ENCODE measurements at places on chromosomes 16 and 17. TPM values are rescaled to one million over a fixed set of nuclear protein-coding genes. Genes with fewer than 3 reads are reported as not detected.
A peak's percentile ranks its signal among the peaks of the same experiment; 100 is the strongest.

The ACACA gene
- polyA plus RNA-seq = 80.1 TPM

DNA sequence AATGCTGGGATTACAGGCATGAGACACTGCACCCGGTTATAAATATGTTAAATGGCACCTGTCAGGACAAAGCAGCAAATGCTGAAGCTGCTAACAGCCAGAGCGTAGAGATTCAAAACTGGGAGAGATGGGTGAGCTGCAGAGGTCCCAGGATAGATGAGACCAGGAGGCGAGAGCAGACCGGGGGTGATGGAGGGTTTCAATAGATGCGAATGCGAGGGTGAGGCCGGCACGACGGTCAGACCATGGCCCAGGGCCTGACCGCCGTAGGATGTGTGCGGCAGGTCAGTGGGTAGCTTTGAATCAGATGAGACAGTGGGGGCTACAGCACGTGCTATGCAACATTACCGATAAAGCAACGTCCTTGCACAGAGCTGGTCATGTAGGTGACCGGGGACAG is 14.3 kb downstream of the CCDC40 start:
- H3K4me3 ChIP-seq = no peak overlapping the region
- DNase-seq = no peak
- H3K36me3 ChIP-seq = peaks cover 58% of the 10 kb centered on the region

DNA sequence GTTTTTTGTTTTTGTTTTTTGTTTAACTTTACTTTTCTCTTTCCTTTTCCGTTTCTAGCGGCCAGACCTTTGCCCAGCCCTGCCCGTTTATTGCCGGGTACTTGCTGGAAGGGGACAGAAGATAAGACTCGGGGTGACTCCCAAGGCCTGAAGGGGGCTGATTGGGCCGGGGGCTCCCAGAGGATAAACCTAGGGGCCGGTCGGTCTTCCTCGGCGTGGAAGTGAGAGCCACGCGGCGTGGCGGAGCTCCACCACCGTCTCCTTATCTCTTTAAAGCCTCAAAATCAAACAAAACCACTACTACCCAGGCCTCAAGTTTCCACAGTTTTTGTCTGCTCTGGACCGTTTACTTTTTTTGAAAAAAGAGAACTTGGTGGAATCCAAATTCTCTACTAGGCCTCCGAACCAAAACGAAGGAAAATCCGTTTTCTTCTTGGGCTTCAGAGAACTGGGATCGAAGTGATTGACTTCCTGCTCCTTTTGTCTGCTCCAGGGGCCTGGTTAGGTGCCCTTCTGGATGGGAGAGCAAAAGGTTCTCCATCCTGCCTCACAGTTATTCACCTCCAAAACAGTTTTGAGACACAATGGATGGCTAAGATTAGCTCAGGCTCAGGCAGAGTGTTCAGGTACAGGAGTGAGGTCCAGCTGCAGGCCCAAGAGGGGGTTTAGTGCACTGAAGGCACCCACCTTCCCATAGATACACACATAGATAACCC is 8.5 kb upstream of the HOXB9 start:
- DNase-seq = peak; percentile 3
- no peak overlapping the region for H3K4me3 ChIP-seq
- peaks cover 49% of the 10 kb centered on the region for H3K4me1 ChIP-seq

The TMEM97 gene
- polyA plus RNA-seq = 56.4 TPM

The CDK5R1 gene
- 115 TPM for polyA plus RNA-seq
